CD4-positive, alpha-beta memory T cell (primary cell): ENCODE measurements at places on chromosomes 6 and 20. TPM values are rescaled to one million over a fixed set of nuclear protein-coding genes. Genes with fewer than 3 reads are reported as not detected.

DNA sequence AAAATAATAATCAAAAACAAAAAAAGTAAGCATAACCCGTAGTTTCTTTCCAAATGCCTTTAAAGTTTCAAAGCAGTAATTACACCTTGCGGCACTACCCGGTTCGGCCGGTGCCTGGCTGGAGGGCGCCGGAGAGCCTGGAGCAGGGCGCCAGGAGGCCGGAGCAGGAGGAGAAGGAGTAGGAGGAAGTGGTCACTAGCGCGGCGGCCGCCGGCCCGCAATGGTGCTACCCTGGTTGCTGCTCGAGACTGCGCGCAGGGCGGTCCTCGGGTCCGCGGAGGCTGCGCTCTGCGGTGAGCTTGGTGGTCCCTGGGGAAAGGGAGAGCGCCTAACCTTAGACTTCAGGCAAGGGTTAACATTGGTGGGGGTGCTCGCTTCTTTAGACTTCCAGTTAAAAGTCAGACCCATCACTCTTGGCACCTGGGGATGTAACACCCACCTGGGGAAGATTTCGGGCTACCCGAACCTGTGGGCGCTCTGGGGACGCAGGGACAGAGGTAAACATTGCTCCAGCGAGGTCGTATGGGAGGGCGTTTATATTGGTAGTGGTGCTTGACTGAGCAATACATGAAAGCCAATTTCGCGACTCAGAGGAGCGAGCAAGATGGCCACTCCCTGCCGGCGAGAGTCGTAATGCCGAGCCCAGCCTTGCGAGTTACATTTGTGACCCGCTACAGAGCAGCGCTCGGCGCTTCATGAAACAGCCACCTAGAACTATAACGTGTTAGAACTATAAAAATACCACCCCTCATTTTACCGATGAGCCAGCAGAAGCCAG lies 5.8 kb upstream of the USP45 start:
- H3K27ac ChIP-seq, result peak overlapping the region; percentile 64
- no peaks in the 10 kb centered on the region for H3K27me3 ChIP-seq
- no peaks in the 10 kb centered on the region for H3K36me3 ChIP-seq
- H3K4me1 ChIP-seq, result peaks cover 23% of the 10 kb centered on the region

DNA sequence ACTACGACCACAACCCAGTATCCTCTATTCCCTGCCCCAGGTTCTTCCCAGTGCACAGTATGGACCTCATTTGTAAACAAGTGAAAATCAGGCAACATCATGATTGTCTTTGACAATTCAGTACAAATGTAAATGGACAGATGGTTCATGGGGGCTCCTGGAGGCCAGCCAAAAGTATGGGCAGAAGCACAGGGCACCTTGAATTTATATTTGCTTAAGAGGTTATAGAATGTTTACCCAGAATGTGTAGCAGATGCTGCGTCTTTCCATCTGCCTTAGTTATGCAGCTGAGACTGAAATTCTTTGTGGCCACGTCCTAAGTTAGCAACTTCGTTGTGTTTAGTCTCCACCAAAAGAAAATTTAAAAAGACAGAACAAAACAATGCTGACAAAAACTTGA lies 559.6 kb upstream of the NRSN1 start:
- no peaks in the 10 kb centered on the region for H3K36me3 ChIP-seq
- no peaks in the 10 kb centered on the region for H3K4me1 ChIP-seq
- no peak overlapping the region for H3K4me3 ChIP-seq
- H3K27ac ChIP-seq, result no peak overlapping the region
- no peaks in the 10 kb centered on the region for H3K27me3 ChIP-seq

DNA sequence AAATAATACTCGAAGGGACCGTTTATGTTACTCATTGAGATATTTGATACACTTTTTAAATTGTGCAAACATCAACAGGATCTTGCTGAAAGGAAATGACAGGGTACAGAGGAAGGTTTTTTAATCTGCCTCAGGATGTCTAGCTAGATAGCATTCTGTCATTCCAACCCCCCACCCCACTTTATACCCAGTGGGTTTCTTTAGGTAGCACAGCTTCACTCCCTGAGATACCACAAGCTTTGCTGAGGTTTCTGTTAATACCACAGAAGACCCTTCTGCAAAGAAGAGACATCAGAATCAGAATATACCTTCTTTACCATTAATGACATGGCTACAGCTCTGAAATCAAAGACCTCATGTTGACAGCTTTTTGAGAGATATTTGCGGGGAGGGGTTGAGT lies 1.3 kb downstream of the PHACTR2 start:
- no peaks in the 10 kb centered on the region for H3K36me3 ChIP-seq
- H3K4me3 ChIP-seq, result no peak overlapping the region
- no peak for DNase-seq
- no peaks in the 10 kb centered on the region for H3K27me3 ChIP-seq

DNA sequence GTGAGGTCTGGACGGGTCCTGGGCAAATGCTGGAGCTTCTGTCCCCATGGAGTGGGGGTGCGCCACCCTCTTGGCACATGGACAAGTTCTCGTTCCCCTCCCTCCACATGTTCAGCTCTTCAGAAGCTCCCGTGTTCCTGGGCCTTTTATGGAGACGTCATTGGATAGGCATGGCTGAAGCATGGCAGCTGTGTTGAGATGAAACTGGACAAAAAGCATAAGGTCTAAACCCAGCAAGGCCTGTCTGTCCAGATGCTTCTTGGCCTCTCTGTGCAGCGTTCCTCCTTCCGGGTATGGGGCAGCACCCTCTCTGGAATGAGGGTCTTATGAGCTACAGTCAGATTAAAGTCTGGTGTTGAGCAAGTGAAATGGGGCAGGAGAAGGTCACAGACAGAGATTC lies 26.8 kb downstream of the TBC1D20 start:
- H3K27me3 ChIP-seq, result no peaks in the 10 kb centered on the region
- H3K27ac ChIP-seq, result no peak overlapping the region
- H3K4me3 ChIP-seq, result no peak overlapping the region
- DNase-seq, result no peak

- no peaks in the 10 kb centered on the region for H3K36me3 ChIP-seq
- H3K27ac ChIP-seq, result no peak overlapping the region
- no peaks in the 10 kb centered on the region for H3K27me3 ChIP-seq
Observed at GRCh38 chr6:8236956-8237355, 134.6 kb upstream of the EEF1E1 start.

- no peak for DNase-seq
- no peak overlapping the region for H3K4me3 ChIP-seq
- H3K27ac ChIP-seq, result no peak overlapping the region
- no peaks in the 10 kb centered on the region for H3K4me1 ChIP-seq
Observed at GRCh38 chr6:33443619-33444504, 10.5 kb upstream of the ZBTB9 start.

DNA sequence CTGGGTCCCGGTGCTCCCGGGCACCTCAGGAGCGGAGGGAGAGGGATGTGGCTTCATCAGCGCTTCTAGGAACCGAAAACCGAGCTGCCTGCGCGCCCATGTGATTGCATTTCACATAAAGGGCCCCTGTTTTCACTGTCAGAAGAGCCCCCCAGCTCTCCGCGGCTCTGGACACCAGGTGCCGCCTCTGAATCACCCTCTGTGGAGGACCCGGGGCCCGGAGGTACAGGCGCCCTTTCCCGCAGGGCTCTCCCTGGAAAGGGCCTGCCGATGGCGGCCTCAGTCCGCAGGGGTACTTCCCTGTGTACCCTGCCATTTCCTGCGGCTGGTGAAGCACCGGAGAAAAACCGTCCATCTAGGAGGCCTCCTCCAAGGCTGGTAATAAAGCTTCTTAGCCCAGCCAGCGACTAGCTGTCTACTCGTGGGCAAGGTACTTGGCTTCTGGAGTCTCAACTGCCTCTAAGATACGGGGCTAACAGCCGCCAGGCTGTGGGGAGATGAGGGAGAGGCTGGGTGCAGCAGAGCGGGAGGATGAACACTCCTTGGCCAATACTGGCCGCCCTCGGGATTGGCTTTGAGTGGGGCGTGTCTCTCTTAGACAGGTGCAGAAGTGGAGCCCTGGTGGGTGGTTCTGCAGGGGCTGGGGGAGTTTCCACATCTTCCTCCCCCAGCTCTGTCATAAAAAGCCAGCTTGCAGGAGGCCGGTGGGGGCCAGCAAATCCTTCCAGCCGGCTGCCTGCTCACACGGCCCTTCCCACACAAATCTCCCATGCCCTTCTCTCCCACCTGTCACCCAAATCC lies 1.6 kb downstream of the PPP1R16B start:
- H3K36me3 ChIP-seq, result peaks cover 5% of the 10 kb centered on the region
- H3K4me3 ChIP-seq, result peak overlapping the region; percentile 71
- H3K4me1 ChIP-seq, result peaks cover 75% of the 10 kb centered on the region
- DNase-seq, result peak; percentile 61
- H3K27me3 ChIP-seq, result no peaks in the 10 kb centered on the region
- H3K27ac ChIP-seq, result peak overlapping the region; percentile 96

DNA sequence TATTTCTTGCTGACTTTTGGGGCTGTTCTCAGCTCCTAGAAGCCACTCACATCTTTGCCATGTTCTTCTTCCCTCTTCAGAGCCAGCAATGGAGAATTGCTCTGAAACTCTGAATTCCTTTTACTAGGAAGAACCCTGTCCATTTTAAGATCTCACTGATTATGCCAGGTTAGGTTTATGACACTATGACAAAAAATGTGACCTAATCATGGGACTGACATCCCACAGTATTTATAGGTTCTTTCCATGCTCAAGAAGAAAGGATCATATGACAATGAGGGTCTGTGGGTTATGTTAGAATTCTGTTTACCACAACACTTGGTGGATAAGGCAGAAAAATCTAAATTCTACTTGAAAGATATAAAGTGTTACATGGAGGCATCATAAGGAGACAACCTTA lies 263.3 kb upstream of the CITED2 start:
- H3K4me1 ChIP-seq, result peaks cover 6% of the 10 kb centered on the region
- H3K4me3 ChIP-seq, result no peak overlapping the region

DNA sequence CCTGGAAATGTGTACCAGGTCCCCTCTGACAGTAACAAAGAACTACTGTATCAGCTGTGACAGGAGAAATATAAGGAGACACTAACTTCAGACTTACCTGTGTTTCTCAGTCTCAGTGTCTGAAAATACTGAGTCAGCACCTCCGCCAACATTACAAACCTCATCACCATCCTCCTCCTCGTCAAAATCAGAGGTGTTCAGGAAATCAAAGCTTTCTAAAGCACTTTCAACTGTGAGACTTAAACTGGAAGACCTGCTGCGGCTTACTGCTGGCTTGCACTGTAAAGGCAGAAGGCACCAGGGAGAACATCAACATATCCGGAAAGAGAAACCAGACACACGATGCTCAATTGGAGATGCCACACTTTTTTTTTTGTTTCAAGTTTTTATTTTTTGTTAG lies 40.3 kb upstream of the ARMH2 start:
- peaks cover 58% of the 10 kb centered on the region for H3K4me1 ChIP-seq
- H3K4me3 ChIP-seq, result no peak overlapping the region
- H3K27me3 ChIP-seq, result no peaks in the 10 kb centered on the region

GRCh38 chr20:41068806-41069205 lies 40.2 kb downstream of the TOP1 start:
- H3K4me1 ChIP-seq, result peaks cover 37% of the 10 kb centered on the region
- no peak overlapping the region for H3K27ac ChIP-seq
- DNase-seq, result no peak
- H3K4me3 ChIP-seq, result no peak overlapping the region
- no peaks in the 10 kb centered on the region for H3K27me3 ChIP-seq

DNA sequence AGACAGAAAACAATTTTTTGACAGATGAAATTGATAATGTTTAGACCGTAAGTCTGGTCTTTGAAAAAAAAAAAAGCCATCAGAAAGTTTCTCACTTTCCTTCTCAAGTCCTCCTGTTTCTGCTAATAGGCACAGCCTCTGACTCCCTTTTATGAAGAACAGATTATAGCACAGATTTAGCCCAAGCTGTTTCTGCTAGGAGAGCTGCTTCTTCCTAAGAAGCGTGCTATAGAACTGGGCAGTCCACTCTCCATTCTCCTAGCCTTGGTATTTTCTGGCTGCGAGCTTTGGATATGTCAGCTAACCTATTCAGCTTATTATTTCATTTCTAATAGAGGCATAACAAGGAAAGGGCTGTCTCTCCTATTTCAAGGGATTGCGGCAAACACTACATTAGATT lies 112.5 kb downstream of the SGK1 start:
- DNase-seq, result no peak
- no peaks in the 10 kb centered on the region for H3K27me3 ChIP-seq

GRCh38 chr20:31869942-31870725 lies at the start of the genes DUSP15 and TTLL9:
TSS of gene DUSP15 (minus strand) at chr20:31870527. CDS start at chr20:31870337, 190 bp downstream.
TSS of gene TTLL9 (plus strand) at chr20:31870634. CDS start at chr20:31871127, 493 bp downstream.
- no peak within 1 kb of the TSS for H3K4me3 ChIP-seq
- H3K27me3 ChIP-seq, result peaks cover 34% of the 10 kb centered on the region
- no peak within 1 kb of the TSS for H3K27ac ChIP-seq
- H3K4me1 ChIP-seq, result peaks cover 15% of the 10 kb centered on the region
- no peaks in the 10 kb centered on the region for H3K36me3 ChIP-seq

DNA sequence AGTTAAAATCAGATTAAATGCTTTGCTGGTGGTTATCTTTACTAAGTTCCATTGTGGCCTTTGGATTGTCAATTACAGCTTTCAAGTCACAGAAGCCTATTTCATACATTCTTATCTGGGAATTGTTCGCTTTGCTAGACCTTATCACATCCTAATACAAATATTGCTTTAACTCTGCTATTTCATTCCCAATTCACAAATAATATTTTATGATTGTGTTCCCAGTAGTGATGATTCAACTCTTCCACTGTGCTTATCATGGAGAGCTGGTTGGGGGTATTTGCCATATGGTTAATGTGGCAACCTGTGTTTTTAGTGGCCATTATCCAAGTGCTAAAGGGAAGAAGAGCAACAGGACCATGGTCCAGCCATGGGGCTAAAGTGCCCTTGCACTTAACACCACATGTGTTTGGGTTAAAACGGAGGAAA lies 72.9 kb upstream of the GLP1R start:
- H3K4me3 ChIP-seq, result no peak overlapping the region
- H3K4me1 ChIP-seq, result no peaks in the 10 kb centered on the region

DNA sequence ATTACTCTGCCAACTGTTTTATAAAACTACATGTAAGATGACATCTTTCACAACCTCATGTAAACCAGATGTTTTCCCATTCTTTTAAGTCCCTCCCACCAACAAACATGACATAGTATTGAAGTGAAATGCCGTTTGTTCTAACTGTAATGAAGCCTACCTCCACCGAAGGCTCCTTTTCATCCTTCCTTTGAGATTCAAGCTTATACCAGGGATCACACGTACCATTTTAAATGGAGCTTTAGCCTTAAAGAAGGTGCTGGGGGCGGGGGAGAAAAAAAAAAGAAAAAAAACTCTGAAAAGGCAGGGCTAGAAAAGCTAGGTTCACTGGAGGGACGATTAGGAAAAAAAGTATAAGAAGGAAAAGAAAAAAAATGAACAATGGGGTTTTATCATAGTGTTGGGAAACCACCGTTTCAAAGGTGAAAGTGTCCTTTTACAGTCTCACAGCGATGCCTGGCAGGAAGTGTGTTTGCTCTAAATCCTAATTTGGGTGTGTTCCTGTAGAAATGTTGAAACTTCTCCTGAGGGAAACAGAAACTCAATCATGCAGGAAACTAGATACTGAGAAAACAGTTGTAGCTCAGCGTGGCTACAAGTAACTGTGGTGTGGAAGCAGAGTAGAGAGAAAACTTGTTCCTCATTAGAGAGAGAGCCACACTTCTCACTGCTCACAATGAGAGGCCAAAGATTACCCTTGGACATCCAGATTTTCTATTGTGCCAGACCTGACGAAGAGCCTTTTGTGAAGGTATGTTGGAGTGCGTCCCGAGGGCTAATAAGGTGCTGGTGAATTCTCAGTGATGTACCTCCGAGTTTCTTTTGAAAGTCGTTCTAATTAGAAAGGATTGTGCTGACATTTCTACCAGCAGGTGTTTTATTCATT lies 37.6 kb upstream of the HINT3 start:
- no peak overlapping the region for H3K4me3 ChIP-seq
- DNase-seq, result peak; percentile 63
- peaks cover 20% of the 10 kb centered on the region for H3K36me3 ChIP-seq
- H3K27ac ChIP-seq, result peak overlapping the region; percentile 73

GRCh38 chr20:63005862-63006539 lies 763 bp downstream of the BHLHE23 start:
- no peak overlapping the region for H3K4me3 ChIP-seq
- H3K27ac ChIP-seq, result no peak overlapping the region

ZSCAN23 gene
- 1.7 TPM for total RNA-seq

SIM1 gene
- total RNA-seq, result not detected

COX7A2 gene
- 201 TPM for total RNA-seq

NR2E1 gene
- not detected for total RNA-seq

TP53TG5 gene
- not detected for total RNA-seq

SEL1L2 gene
- not detected for total RNA-seq
